ENCODE measurements at places on chromosomes 2 and 18.

DNA sequence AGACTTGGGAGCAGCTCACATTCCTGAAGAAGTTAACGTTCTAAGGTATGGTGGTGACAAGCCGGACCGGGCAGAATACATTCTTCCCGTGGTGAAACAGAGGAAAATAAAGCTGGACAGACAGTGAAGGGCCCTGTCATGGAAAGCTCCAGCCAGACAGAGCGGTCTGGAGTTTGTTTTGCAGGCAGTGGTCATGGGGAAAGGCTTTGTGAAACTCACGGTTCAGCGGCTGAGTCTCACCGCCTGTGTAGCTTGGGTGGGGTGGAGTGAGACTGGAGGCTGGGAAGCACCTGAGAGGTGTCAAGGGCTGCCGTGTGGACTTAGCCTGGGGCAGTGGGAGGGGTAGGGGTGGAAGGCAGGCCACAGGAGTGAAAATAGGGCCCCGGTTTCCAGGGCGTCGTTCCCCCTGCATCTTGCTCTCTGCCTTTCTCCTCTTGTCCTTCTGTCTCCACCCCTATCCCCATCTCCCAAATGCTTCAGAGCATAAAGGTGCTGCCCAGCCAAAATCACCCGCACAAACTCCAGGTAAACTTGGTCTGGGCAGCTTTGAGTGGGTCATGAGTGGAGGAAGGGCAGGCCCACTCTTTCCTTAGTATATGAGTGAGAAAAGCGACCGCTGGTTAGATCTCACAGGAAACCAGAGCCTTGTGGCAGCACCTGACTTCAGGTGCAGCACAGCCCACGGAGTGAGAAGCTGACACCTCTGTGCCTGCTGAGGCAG is 11.4 kb upstream of the SLC20A1 start:
- no peak for DNase-seq

DNA sequence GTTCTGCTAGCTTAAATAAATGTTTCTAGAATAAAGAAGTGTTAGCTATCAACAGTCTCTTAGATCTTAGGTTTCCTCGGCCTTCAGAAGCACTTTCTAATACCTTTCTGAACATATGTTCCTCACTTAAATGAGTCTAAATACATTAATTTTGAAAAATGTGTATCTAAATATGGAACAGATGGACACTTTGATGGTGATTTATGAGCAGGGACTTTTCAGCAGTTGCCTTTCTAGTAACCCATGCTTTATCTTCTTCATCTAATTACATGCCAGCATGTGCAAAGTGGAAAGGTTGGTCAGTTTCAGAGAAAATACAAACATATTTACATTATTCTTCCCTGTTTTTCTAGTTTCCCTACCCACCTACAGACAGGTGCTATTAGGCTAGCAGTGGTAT is 797.0 kb upstream of the CHAC2 start:
- no peak for DNase-seq

- DNase-seq: no peak
Observed at GRCh38 chr2:202749477-202749876, 114.7 kb downstream of the FAM117B start.

DNA sequence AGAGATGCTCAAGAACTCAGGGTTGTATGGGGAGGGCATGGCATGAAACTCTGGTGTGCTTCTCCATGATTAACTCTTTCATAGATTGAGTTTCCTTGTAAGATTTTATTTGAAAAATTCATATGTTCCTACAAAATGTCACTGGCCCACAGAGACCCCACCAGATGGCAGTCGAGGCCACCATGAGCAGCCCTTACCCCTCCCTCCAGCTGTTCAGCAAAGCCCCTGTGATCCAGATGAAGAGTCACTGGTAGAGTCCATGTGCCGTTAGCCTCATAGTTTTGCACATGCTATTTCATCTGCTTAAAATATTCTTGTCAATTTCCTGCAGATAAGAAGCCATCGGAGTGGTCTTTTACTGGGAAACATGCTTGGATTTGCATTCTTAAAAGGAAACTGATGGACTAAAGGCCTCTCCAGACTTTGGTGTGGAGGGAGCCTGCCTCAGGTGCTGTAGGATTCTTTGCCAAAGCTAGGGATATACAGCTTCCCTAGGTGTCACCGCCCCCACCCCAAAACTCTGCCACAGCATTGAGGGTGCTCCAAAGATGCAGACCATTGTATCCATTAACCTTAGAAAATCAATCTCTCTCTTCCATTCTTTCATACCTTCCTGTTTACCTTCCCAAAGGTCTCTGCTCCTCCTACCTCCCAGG is 18.8 kb downstream of the ZNF385B start:
- DNase-seq: no peak

GRCh38 chr2:23988371-23988770 is 21.5 kb upstream of the MFSD2B start:
- DNase-seq: no peak

- no peak for DNase-seq
Observed at GRCh38 chr2:231397011-231397927, 1.8 kb downstream of the B3GNT7 start.

- DNase-seq: peak; percentile 56
Observed at GRCh38 chr2:227106845-227107759, 56.9 kb downstream of the COL4A4 start.

DNA sequence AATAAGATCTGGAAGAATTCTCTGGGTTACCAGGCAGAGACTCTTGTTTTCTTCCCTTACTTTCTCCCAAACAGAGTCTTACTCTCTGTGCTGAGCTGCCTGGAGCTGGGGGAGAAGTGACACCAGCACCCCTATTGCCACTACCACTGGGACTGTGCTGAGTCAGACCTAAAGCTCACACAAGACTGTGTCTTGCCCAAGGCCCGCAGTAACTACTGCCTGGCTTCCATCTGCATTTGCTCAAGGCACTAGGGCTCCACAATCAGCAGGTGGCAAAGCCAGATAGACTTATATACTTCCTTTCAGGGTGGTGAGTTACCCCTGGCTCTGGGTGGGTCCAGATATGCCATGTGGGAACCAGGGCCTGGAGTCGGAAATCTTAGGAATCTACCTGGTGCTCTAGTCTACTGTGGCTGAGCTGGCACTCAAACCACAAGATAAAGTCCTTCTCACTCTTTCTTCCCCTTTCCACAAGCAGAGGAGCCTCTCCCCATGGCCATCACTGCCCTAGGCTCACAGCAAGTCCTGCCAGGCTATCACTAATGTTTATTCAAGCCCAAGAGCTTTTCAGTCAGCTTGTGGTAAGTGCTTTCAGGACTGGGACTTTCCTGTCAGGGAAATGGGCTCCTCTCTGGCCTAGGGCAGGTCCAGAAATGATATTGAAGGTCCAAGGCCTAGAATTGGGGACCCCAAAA is 27.6 kb upstream of the SERPINB2 start:
- peak; percentile 18 for DNase-seq

GRCh38 chr2:226115832-226116200 is 683.8 kb downstream of the IRS1 start:
- no peak for DNase-seq

GRCh38 chr18:62280786-62281185 is 44.3 kb upstream of the TNFRSF11A start:
- peak; percentile 65 for DNase-seq

- peak; percentile 67 for DNase-seq
Observed at GRCh38 chr2:7437716-7438632, 520.8 kb downstream of the RNF144A start.

- DNase-seq: no peak
Observed at GRCh38 chr2:50955081-50955480, 76.9 kb downstream of the NRXN1 start.

- peak; percentile 69 for DNase-seq
Observed at GRCh38 chr2:40454321-40454720, 2.4 kb upstream of the SLC8A1 start.

DNA sequence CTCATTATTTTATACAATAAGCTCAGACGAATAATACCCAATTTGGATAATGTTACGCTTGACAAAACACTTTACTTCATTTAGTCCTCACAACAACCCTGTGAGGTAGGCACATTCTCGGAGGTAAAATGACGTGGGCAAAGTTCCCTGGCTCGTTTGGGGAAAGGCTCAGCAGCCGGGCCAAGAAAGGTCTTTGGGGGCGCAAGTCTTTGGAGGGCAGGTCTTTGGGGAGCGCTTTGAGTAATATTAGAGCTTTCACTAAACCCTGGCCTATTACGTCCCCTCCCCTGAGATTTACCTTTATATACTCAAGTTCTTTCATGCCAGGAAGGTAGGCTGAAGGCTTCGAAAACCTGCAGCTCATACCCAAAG is 427 bp downstream of the RBKS start:
- no peak for DNase-seq

GRCh38 chr2:88281302-88282217 is 111.4 kb downstream of the THNSL2 start:
- peak; percentile 68 for DNase-seq

GRCh38 chr2:2681711-2682251 is 350.7 kb upstream of the MYT1L start:
- DNase-seq: peak; percentile 72

DNA sequence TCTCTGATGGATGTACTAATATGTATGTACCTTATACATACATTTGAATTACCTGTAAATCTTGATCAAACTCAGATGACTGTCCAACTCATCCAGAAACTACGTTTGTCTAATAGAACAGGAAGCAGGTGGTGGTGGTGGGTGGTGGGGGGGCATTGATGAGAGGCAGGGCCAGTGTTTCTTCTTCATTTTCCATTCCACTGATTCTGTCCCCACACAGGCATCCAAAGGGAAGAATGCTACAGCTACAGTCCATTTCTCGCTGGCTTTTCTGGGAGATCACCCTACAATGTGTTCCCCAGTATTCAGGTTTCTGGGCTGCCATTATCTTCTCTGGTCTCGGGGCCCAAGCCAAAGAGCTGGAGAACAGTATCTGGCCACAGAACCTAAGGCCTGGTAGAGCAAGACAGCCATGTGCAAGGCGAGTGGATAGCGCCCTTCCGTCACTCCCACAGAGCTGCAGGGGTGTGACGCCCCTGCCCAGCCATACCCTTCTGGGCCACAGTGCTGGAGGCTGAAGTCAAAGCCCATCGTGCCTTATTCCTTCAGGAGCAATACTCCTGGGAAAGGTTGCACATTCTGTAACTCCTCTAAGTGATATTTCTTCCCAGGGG is 54.5 kb downstream of the BCL11A start:
- no peak for DNase-seq

GRCh38 chr2:162053808-162054155 is 20.2 kb downstream of the DPP4 start:
- DNase-seq: no peak
